ENCODE measurements at places on chromosomes 5 and 9.

DNA sequence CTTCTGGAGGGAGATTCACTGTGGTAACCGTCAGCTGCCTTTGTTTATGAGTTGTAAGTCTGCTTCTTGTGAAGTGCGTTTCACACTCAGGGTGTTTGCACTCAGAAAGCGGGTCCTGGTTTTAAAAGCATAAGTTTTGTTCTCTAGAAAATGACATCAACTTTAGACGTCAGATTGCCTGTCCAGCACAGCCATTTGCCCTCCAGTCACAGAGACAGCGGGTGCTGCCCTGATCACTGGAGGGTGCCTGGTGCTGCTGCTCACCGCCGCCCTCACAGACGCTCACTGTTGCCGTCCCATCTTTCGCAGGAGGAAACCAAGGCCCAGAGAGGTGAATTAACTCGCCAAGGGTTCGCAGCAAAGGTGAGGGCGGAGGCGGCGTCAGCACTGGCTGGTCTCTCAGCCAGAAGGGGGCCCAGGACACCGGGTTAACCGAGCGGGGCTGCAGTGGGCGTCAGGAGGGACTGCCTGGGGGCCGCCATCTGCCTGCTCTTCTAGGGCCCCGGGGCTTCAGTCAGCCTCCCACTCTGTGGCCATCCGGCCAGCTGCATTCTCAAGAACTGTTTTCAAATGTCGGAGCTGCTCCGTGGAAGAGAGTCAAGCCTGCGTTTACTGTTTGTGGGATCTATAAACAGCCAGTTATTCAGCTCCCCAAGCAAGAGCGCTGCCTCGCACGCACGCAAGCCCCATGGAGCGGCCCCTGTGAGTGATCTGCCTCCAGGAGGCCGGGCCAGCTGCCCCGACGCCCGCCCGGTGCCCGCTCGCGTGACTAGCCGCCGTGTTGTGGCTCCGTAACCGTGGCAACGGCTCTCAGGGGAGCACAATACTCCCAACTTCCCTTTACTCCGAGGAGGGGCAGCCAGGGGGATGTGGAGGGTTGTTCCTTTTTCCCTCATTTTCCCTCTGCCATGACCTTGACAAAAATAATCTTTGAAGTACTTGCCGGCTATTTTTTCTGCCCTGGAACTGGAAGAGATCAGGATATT is 43.4 kb upstream of the EXOC3 start:
- peaks cover 4% of the 10 kb centered on the region for H3K4me1 ChIP-seq
- H3K27ac ChIP-seq, result no peak overlapping the region
- no peaks in the 10 kb centered on the region for H3K27me3 ChIP-seq
- DNase-seq, result peak; percentile 89

DNA sequence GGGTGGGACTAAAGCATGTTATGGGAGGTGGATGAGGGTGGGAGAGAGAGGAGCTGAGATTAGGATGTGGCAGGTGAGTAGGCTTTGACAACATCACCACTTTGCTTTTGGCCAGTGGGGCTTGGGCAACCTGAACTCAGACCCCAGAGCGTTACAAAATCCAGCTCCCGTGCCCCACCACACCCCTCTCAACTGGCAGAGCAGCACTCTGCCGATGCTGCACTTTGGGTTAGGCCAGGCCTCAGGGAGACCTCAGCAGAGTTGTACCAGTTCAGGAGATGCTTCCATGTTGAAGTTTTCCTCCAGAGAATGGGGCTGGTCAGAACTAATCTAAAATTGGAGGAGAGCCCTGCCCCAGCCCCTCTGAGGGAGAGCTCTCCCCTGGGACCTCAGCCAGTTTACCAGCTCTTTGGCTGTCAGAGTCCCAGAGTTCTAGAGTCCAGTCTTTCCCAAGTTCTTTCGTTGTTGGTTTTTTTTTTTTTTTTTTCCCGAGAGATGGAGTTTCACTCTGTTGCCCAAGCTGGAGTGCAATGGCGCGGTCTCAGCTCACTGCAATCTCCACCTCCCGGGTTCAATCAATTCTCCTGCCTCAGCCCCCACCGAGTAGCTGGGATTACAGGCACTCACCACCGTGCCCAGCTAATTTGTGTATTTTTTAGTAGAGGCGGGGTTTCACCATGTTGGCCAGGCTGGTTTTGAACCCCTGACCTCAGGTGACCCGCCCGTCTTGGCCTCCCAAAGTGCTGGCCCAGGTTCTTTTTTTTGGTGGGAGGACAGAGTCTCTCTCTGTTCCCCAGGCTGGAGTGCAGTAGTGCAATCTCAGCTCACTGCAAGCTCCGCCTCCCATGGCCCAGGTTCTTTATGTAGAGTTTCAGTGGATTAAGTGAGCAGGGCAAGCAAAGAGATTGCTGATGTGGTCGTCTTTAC is 17.8 kb downstream of the NUDT2 start:
- H3K4me3 ChIP-seq, result no peak overlapping the region
- H3K27me3 ChIP-seq, result no peaks in the 10 kb centered on the region
- H3K4me1 ChIP-seq, result peaks cover 24% of the 10 kb centered on the region

DNA sequence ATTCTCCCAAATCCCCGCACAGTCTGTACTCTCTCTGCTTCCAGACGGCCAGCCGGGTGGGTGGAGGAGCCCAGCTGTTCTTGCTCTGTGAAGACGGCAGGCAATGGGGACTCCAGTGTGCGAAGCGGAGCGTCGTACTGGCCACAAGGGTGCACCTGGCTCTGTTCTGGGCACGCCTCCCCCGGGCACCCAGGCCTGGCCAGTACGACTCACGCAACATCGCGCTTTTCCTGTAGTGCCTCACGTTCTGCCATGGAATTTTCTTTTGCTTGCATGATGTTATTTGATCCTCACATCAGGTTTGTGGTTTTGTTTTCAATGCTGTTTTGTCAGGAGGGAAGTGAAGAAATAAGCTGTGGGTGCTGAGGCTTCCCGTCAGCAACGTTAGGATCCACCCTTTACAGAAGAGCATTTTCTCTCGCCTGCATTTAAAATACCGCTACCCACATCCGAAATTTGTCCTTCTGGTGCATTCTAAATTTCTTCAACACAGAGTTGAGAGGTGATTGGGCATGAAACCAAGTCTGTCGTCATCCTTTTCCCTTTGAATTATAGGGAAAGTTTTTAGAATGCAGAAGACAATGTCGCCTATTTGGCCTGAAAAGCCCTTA is 311.7 kb downstream of the TRIM36 start:
- no peaks in the 10 kb centered on the region for H3K36me3 ChIP-seq
- H3K4me3 ChIP-seq, result no peak overlapping the region
- DNase-seq, result no peak
- H3K27me3 ChIP-seq, result no peaks in the 10 kb centered on the region

- peaks cover 12% of the 10 kb centered on the region for H3K36me3 ChIP-seq
- H3K4me1 ChIP-seq, result peaks cover 2% of the 10 kb centered on the region
- DNase-seq, result no peak
- no peak overlapping the region for H3K4me3 ChIP-seq
- H3K27me3 ChIP-seq, result no peaks in the 10 kb centered on the region
Measured at GRCh38 chr9:38405785-38406184, 13.3 kb downstream of the ALDH1B1 start.

- no peaks in the 10 kb centered on the region for H3K27me3 ChIP-seq
- no peaks in the 10 kb centered on the region for H3K4me1 ChIP-seq
- no peak overlapping the region for H3K27ac ChIP-seq
- H3K4me3 ChIP-seq, result no peak overlapping the region
- DNase-seq, result no peak
- no peaks in the 10 kb centered on the region for H3K36me3 ChIP-seq
Measured at GRCh38 chr9:81150016-81150625, 539.2 kb downstream of the TLE1 start.

DNA sequence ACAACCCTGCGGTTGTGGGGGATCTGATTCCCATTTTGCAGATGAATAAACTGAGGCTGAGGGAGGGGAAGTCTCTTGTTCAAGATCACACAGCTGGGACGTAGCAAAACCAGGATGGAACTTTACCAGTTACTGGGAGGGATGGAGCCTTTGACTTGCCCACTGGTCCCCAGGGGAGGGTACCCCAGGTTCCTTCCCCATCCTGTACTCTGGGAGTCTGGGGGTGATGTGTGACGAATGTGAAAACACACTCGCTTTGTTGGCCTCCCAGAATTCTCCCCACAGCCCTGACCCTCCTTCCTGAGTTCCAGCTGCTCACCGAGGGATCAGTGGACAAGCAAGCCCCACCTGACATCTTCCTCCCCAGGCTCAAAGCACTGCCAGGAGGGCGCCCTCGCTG is 135.1 kb downstream of the NSG2 start:
- no peaks in the 10 kb centered on the region for H3K4me1 ChIP-seq
- H3K27me3 ChIP-seq, result no peaks in the 10 kb centered on the region
- no peaks in the 10 kb centered on the region for H3K36me3 ChIP-seq
- peak; percentile 47 for DNase-seq
- no peak overlapping the region for H3K27ac ChIP-seq
- H3K4me3 ChIP-seq, result no peak overlapping the region

DNA sequence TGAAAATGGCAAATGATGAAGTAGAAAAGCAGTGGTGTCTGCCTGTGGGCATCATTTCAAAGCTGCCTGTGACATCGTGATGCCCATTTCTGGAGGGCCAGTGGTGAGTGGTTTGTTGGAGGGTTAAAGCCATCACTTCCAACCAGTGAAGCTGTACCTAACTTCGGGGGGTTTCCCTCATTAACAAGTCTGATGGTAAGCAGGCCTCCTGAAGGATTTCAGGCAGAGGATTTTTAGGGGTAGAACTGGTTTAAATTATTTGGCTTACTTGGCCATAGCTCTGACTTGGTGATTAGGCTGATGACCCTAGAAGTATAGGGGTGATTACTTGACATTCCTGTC is 10.7 kb downstream of the TNFAIP8 start:
- H3K4me3 ChIP-seq, result no peak overlapping the region
- no peaks in the 10 kb centered on the region for H3K36me3 ChIP-seq
- DNase-seq, result no peak
- H3K27me3 ChIP-seq, result no peaks in the 10 kb centered on the region
- peaks cover 45% of the 10 kb centered on the region for H3K4me1 ChIP-seq

- no peak overlapping the region for H3K27ac ChIP-seq
- peaks cover 63% of the 10 kb centered on the region for H3K36me3 ChIP-seq
- peaks cover 4% of the 10 kb centered on the region for H3K4me1 ChIP-seq
- DNase-seq, result no peak
- H3K27me3 ChIP-seq, result no peaks in the 10 kb centered on the region
Measured at GRCh38 chr9:15444141-15444540, 21.5 kb downstream of the SNAPC3 start.

- no peak for DNase-seq
- H3K4me3 ChIP-seq, result no peak overlapping the region
- peaks cover 4% of the 10 kb centered on the region for H3K36me3 ChIP-seq
- peaks cover 4% of the 10 kb centered on the region for H3K4me1 ChIP-seq
Measured at GRCh38 chr5:60943624-60944023, 1.2 kb downstream of the ERCC8 start.

GRCh38 chr9:37408933-37409710 is 13.4 kb upstream of the GRHPR start:
- H3K36me3 ChIP-seq, result no peaks in the 10 kb centered on the region
- H3K27ac ChIP-seq, result no peak overlapping the region
- no peaks in the 10 kb centered on the region for H3K27me3 ChIP-seq
- DNase-seq, result no peak
- no peaks in the 10 kb centered on the region for H3K4me1 ChIP-seq

DNA sequence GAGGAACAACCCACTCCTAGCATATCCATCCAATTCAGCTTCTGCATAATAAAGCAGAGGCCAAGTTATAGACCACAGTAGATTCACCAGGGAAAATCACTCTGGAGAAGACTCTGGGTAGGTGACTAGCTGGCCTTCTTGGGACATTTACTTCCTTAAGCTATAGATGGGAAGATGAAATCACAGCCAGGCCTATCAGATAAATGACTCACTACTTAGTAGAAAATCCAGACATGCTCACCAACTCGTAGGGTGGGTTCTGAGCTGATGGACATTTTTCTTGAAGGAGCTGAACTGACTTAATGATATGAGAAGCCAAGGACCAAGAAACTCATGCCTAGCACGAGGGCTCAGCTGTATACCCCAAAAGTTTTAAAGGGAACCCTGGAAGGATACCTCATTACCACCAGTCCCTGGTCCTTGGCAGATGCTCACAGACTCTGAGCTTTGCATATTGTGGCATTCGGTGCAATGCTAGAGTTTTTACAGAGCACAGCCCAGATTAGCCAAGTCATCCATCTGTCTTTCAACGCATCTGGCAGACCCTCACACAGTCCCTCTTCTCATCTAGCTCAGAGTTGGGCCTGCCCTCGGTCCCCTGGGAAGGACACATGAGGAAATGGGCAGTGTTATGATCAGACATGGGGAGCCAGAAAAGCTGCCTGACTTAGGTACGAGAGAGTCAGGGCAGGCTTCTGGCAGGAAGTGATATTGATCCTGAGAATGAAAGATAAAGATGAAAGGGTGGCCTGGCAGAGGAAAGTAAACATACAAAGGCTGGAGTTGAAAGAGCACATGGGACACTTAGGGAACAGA is 15.0 kb downstream of the ACSL6 start:
- H3K27ac ChIP-seq, result no peak overlapping the region
- DNase-seq, result no peak
- no peaks in the 10 kb centered on the region for H3K27me3 ChIP-seq
- no peaks in the 10 kb centered on the region for H3K36me3 ChIP-seq

- no peaks in the 10 kb centered on the region for H3K36me3 ChIP-seq
- H3K4me1 ChIP-seq, result no peaks in the 10 kb centered on the region
- no peak for DNase-seq
- H3K4me3 ChIP-seq, result no peak overlapping the region
- no peaks in the 10 kb centered on the region for H3K27me3 ChIP-seq
Measured at GRCh38 chr5:115330830-115331229, 34.4 kb upstream of the CCDC112 start.

- DNase-seq, result no peak
- H3K4me3 ChIP-seq, result no peak overlapping the region
- H3K4me1 ChIP-seq, result peaks cover 10% of the 10 kb centered on the region
- no peaks in the 10 kb centered on the region for H3K27me3 ChIP-seq
- H3K36me3 ChIP-seq, result peaks cover 25% of the 10 kb centered on the region
Measured at GRCh38 chr5:150527808-150528207, 19.9 kb downstream of the NDST1 start.

GRCh38 chr9:71112866-71113265 is 8.6 kb downstream of the TRPM3 start:
- DNase-seq, result no peak
- no peak overlapping the region for H3K27ac ChIP-seq
- no peaks in the 10 kb centered on the region for H3K36me3 ChIP-seq
- H3K4me1 ChIP-seq, result no peaks in the 10 kb centered on the region
- no peaks in the 10 kb centered on the region for H3K27me3 ChIP-seq
- no peak overlapping the region for H3K4me3 ChIP-seq

GRCh38 chr9:107229241-107229741 is 53.8 kb upstream of the RAD23B start:
- no peak for DNase-seq
- H3K27ac ChIP-seq, result no peak overlapping the region

DNA sequence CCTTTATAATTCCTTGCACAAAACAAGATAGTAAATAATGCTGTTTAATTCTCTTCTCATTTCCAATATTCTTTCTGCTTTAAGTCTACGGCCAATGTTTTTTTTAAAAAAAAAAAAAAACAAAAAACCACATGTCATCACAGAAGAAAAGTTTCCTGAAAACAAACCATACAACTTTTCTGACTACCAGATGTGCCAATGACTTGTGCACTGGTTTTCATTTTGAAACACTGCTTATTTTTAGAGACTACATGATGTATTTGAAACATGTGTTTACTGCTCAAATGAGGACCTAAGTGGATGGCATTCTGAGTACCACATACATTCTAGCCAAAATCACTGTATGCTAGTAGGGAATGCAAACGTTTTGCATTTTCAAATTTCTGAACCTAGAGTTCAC is 167.9 kb downstream of the GLIS3 start:
- H3K27ac ChIP-seq, result no peak overlapping the region
- H3K4me3 ChIP-seq, result no peak overlapping the region
- no peaks in the 10 kb centered on the region for H3K4me1 ChIP-seq

GRCh38 chr5:68504306-68504705 is 288.8 kb downstream of the PIK3R1 start:
- peaks cover 3% of the 10 kb centered on the region for H3K4me1 ChIP-seq
- no peak overlapping the region for H3K27ac ChIP-seq
- no peaks in the 10 kb centered on the region for H3K36me3 ChIP-seq
- DNase-seq, result no peak

All from ascending aorta (tissue), 2 donors.